Activated CD4-positive, CD25-positive, alpha-beta regulatory T cell treated with anti-CD3 and anti-CD28 coated beads, Interleukin-2, amount 50 U/mL, for 16 hours (primary cell): ENCODE measurements at places on chromosomes 5 and 9.

DNA sequence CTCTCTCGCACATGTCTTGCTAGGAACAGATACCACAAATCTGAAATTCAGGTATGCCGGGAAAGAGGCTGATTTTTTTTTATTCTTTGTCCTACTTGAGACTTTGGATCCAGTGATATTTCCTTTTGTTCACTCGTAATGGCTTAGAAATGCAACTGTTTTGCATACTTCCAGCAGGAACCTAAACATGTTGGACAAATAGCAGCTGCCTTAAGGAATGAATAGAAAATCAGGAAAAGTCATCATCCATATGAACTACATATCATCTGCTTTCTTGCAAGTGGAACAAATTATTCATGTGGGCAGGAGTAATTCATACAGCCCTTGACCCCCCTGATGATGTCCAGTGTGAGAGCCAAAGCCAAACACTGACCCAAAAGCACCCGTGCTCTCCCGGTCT is 17.4 kb downstream of the TTC39B start:
- no peak for DNase-seq

DNA sequence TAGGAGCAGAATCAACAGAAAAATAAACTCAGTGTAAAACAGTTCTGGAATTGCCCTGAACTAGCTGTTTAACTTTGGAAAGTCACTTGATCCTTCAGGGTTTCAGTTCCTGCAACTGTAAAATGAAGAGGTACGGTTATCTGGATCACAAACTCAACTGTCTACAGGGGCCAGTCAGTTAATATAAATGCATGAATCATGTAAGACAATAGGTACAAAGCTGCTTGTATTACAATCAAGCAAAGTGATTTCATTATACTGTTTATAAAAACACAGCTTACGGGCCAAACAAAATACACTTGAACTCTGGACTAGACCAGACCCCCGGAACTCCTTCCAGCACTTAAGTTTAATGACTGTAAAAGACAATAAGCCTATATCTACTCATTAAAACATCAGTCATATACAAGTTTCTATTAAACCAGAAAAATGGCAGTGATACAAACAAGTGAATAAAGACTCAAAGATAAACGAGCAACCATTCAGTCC is 73.0 kb downstream of the MRPS27 start:
- no peak for DNase-seq

- no peak for DNase-seq
Observed at GRCh38 chr5:67699560-67699959, 503.0 kb upstream of the CD180 start.

GRCh38 chr9:126830827-126831226 is 26.0 kb downstream of the ZBTB43 start:
- no peak for DNase-seq

- no peak for DNase-seq
Observed at GRCh38 chr5:76608833-76609232, 14.4 kb downstream of the F2RL2 start.

DNA sequence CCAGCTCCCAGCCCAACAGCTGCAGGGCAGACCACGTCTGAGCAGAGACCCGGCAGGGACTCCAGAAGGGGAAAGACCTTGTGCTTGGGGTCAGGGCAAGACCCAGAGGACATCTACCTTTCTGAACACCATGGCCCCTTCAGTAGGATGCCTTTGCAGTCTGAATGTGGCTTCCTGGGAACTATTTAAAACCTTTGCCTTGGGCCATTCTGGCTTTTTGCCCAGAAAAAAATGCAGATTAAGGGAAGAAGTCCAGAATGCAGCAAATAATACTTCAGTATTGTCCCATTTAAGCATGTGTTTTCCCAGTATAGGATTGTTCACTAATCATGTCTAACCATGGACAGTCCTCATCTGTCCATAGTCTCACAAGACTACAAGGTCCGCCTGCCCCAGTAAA is 67.5 kb upstream of the ERCC6L2 start:
- no peak for DNase-seq

GRCh38 chr9:13351778-13352386 is 72.4 kb upstream of the MPDZ start:
- no peak for DNase-seq

GRCh38 chr9:137286975-137287383 is 9.5 kb downstream of the TOR4A start:
- no peak for DNase-seq

DNA sequence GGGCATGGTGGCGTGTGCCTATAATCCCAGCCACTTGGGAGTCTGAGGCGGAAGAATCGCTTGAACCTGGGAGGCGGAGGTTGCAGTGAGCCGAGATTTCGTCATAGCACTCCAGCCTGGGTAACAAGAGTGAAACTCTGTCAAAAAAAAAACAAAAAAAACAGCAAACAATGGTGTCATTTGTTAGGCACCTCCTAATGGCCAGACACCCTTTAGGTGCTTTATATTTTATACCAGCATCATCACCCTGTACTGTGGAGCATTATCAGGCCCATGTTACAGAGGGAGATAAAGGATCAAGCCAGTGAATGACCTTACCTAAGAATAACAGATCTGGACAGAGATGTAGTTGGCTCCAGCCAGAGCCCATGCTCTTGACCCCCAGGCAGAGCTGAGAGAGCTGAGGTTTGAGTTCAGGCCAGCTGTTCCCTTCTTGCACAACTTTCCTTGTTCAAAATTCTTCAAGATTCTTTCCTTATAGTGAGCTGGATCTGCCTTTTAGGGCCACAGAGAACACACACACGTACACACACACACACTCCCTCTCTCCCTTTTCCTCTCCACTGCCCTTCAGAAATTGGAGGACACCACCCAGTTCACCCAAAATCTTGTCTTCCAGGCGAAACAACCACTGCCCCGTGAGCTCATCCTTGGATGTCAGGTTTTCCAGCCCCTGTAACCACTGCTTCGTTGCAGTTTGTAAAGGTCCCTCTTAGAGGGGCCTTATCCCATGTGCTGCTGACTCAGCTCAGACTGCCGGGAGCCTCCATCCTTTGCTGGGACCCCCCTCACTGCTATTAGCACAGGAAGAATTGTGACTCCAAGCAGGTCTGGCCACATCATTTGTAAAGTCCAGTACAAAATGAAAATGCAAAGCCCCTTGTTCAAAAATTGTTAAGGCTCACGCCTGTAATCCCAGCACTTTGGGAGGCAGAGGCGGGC is 10.4 kb upstream of the PTGES start:
- DNase-seq: no peak

GRCh38 chr9:132597073-132597775 is 14.8 kb downstream of the BARHL1 start:
- no peak for DNase-seq
